8988T (cell line): ENCODE measurements at places on chromosomes 7 and 10.

DNA sequence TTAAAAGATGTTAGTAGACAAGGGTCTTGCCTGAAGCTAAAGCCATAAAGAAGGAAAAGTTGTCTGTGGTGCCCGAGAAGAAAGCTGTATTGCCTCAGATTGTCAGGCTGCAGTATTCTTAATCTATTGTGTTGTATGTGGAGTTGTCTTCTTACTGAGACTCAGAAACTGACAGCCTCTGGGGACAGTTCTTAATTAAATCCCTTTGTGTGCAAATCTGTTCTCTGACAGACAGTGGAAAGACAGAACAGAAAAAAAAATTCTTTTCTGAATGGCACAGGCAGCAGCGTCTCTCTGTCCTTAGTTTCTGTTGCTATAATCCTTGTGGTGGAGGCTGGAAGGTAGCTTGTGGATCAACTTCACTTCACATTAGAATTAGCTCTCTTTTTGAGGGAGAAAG is 16.8 kb downstream of the VWC2 start:
- DNase-seq = no peak

- no peak for DNase-seq
These were observed 59.5 kb downstream of the TMEM130 start for GRCh38 chr7:98810153-98810802.

- DNase-seq = no peak
These were observed 311.6 kb upstream of the SEMA3A start for GRCh38 chr7:84506151-84506550.

- DNase-seq = no peak
These were observed 44.0 kb upstream of the NPVF start for GRCh38 chr7:25272265-25272664.

- no peak for DNase-seq
These were observed 23.6 kb downstream of the MCM10 start for GRCh38 chr10:13184730-13185514.

DNA sequence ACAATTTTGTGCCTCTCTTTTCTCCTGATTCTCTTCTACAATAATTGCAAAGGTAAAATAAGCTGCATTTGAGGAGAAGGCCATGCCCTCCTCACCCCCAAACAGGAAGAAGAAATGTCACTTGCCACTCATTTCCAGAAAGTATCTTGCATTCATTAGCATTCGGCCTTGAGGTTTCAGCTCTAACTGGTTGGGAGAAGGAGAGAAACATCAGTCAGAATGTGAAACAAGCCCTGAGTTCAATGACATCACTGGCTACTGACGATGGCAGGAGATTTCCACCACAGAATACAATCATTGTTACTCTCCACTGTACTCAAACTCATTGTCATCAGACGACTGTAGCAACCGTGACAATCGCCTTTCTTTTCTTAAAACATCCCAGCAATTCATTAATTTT is 72.8 kb downstream of the PRKCQ start:
- DNase-seq = no peak
